ENCODE measurements at places on chromosomes 7 and 10. TPM values are rescaled to one million over a fixed set of nuclear protein-coding genes. Genes with fewer than 3 reads are reported as not detected.

Gene ARHGEF5
- total RNA-seq, result 9.9 TPM

Gene EIF5AL1
- 3.2 TPM for total RNA-seq

Gene SORBS1
- 0.95 TPM for total RNA-seq

Gene ABHD11
- 26.6 TPM for total RNA-seq

Gene FBXL13
- 0.86 TPM for total RNA-seq

Gene HYCC1
- total RNA-seq, result 28.0 TPM

Gene SFTPA1
- not detected for total RNA-seq

Gene AGBL3
- 2.2 TPM for total RNA-seq

Gene ZNF727
- 0.10 TPM for total RNA-seq

Gene GIMAP5
- total RNA-seq, result 60.1 TPM

Gene CPA5
- total RNA-seq, result 2.1 TPM

Gene FFAR4
- total RNA-seq, result not detected

Gene SMKR1
- total RNA-seq, result 9.0 TPM

Data from activated CD8-positive, alpha-beta memory T cell treated with anti-CD3 and anti-CD28 coated beads for 36 hours (primary cell).